ENCODE measurements at places on chromosomes 12 and 14.

DNA sequence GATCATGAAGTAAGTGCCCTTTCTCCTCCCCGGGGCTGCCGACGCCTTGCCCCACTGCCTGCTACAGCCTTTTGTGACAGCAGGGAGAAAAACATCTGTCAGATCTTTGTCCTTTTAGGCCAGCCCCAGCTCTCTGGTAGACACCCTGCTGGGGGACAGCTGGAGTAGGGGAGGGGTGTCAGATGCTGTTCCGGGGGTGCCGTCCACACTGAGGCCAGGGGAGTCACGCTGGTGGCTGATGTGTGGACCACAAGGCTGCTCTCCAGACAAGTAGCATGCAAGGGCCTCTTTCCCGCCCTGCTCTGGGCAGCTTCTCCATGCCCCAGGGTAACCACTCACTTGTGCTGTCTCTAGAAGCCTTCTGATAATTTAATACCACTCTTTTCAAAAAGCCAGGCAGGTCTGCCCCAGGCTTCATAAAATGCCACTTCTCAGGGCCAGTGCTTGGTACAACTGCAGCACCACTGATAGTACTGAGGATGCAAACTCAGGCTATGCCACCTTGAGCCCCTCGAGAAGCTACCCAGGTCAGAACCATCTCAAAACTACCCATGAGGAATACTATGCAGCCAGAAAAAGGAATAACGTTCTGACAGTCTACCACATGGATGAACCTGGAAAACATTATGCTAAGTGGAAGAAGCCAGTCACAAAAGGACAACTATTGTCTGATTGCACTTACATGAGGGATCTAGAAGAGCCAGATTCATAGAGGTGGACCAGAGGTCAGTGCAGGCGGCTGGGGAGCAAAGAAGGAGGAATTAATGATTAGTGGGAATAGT, 66.0 kb upstream of the RIN3 start:
- ATAC-seq, result no peak

GRCh38 chr14:28999656-29000055, 233.1 kb downstream of the FOXG1 start:
- ATAC-seq, result no peak

DNA sequence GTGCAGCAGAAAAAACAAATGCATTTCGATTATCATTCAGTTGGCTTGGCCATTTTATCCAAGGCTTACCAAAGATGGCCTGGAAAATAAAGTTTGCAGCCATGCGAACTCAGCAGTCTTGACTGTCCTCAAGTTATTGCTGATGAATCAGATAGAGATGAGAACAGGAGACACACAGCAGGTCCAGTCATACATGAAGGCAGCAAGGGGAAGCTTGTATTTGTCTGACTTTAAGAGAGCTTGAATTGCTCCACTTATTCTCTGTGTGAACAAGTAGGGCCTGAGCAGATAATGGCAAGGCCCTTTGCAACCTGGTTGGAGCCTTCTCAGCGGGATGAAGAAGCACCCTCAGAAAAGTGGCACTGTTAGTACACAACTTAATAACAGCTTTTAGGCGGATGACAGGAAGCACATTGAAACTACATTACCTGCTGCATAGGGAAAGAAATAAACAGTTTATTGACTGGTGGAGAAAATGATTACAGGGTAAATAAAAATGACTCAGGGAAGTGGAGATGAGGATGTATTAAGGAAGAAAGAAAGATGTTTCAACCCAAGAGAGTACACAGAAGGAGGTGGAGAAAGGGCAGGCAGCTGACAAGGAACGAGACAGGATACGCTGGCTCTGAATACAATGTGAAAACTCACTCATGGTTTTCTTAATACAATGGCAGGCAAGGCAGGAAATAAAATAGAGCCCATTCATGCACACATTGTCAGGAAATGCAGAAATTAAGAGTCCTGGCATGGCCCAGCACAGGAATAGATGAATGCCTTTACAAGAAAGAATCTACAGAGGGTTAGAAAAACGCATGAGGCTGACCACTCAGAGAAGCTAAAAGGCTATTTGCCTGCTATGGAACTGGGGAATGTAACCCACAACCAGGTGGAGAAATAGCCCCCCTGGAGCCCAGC, 128.4 kb downstream of the GALC start:
- ATAC-seq, result no peak

- ATAC-seq, result no peak
These were observed 31.3 kb downstream of the GABARAPL1 start for GRCh38 chr12:10243818-10244520.

- no peak for ATAC-seq
These were observed 13.2 kb downstream of the CLBA1 start for GRCh38 chr14:104998801-104999200.

Data from gastroesophageal sphincter (tissue), 4 donors.